ENCODE measurements at places on chromosomes 4 and X.

- DNase-seq, result no peak
These were observed 19.1 kb downstream of the GSX2 start for GRCh38 chr4:54118850-54119589.

DNA sequence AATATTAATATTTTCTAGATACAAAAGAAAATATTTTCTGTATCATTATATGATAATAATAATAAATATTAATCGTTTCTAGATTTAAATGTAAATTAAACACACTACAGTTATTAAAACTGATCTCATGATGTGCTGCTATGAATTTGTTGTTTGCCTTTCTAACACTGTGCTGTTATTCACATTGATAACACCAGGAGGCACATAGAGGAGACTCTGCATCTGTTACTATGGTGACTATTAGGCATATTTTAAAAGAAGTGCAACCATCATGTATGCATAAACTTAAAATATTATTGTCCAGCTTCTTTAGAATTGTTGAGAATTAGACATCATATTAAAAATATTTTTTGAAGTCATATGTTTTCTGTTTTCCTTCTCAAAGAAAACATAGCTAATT is 11.8 kb upstream of the PDGFC start:
- DNase-seq, result no peak

- DNase-seq, result no peak
These were observed 318.3 kb downstream of the ARHGAP24 start for GRCh38 chr4:85793233-85793585.

DNA sequence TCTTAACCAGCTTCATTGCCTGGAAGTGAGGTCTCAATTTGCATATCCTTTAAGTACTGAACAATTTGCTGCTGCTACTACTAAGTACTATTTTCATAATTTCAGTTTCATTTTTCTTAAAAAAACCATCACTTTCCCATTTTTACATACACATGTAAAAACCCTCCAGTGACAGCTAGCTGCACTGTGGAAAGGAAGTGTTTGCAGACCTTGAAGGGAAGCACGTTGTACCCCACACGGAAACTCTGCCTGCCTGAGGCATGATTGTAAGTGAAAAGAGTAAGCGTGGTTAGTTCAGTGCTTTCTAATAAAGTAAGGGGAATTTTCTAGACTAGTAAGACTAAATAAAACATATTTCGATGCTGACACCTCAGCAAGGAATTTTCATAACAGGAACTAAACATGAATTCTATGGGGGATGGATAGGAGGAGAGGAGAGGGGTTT is 103.6 kb downstream of the RAPGEF2 start:
- DNase-seq, result no peak

GRCh38 chrX:20418379-20419150 is 151.9 kb upstream of the RPS6KA3 start:
- DNase-seq, result no peak

DNA sequence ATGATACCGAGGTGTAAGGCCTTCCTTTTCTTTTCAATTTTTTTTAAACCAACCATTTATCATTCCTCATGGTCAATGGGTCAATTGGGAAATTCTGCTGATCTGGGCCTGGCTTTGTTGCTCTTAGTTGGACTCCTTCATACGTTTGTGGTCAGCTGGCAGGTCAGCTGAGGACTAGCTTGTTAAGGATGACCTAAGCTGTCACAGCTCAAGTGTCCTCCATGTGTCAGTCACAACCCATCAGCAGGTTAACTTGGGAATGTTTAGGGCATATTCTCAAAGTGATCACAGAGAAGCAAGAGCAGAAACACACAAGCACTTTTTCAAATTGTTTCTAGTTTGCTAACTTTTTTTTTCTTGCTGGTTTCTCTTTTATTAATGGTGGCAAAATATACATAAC is 117.4 kb upstream of the MAB21L2 start:
- DNase-seq, result no peak

All from liver (tissue), 10 donors.